Heart right ventricle (tissue), 16 donors: ENCODE measurements at places on chromosomes 6 and 20.

DNA sequence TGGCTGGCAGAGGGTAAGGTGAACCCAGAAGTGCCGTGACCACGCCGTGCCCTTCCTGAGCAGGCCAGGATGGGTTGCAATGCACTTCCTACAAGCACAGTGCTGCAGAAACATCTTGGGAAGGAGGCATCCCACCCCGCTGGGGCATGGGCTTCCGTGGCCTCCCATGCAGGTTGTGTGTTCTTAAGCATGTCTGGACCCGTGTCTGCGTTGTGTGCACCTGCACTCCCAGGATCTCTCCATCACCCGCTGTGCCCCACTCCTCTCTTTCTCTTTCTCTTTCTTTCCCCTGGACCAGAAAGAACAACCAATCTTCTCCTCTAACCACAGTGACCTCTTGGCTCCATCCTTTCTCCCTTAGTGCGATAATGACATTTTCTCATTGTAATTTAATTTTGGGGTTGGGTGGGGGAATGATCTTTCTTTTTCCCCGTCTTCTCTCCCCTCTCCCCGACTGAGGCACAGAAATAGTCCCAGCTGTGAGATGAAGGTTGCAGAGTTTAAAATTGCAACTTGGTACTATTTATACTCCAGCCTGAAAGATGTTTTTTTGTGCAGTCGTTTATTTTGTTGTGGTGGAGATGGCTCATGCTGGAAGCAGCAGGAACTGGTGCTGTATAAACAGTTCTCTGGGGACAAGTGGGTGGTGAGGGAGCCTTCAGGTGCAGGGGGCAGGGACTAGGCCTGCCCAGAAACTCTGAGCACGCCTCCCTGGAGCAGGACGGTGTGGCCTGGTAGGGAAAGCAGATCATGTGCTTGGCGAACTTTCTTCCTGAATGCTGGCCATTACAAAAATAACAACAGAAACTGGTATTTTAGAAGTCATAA, 20.5 kb downstream of the BCAS4 start:
- no peak for DNase-seq

GRCh38 chr6:2028457-2029038, 216.9 kb downstream of the GMDS start:
- no peak for DNase-seq

DNA sequence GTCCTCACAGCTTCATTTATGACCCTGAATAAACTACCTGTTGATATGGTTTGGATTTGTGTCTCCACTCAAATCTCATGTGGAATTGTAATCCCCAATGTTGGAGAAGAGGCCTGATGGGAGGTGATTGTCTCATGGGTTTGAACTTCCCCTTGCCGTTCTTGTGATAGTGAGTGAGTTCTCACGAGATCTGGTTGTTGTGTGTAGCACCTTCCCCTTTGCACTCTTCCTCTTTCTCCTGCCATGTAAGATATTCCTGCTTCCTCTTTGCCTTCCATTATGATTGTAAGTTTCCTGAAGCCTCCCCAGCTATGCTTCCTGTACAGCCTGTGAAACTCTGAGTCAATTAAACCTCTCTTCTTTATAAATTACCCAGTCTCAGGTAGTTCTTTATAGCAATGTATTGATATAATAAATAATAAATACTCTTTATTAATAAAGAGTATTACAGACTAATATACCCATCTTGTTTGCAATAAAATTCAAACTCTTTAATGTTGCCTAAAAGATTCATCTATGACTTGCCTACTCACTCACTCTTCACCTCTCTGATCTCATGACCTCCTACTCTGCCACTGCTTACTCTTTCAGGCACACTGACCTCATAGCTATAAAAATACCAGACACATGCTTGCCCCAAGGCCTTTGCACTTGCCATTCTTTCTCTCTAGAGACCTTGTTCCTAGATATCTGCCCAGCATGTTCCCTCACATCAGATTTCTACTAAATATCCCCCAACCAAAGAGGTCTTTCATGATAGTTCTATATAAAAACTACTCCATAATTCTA, 256.4 kb upstream of the MARCKS start:
- DNase-seq: no peak

DNA sequence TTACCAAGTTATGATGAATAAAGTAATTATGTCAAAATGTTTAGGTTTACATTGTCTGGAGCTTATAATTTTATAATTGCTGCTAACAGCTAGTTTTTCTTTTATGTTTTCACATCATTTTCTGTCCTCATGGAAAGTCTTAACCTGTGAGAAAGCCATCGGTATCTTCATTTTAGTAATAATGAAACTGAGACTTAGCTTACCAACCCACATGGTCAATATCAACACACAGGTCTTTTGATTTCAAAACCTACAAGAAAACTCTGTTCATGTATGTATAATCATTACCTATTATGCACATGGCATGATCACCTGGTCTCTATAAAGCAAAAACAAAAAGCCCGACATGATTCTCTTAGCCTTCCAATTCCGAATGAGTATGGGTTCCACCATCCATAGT, 61.9 kb downstream of the KCNQ5 start:
- DNase-seq: no peak

- DNase-seq: no peak
These were observed 134.9 kb upstream of the HSF2 start for GRCh38 chr6:122264557-122264956.

GRCh38 chr20:21240394-21240793, 62.7 kb upstream of the XRN2 start:
- no peak for DNase-seq
